ENCODE measurements at places on chromosomes 1 and 21.

DNA sequence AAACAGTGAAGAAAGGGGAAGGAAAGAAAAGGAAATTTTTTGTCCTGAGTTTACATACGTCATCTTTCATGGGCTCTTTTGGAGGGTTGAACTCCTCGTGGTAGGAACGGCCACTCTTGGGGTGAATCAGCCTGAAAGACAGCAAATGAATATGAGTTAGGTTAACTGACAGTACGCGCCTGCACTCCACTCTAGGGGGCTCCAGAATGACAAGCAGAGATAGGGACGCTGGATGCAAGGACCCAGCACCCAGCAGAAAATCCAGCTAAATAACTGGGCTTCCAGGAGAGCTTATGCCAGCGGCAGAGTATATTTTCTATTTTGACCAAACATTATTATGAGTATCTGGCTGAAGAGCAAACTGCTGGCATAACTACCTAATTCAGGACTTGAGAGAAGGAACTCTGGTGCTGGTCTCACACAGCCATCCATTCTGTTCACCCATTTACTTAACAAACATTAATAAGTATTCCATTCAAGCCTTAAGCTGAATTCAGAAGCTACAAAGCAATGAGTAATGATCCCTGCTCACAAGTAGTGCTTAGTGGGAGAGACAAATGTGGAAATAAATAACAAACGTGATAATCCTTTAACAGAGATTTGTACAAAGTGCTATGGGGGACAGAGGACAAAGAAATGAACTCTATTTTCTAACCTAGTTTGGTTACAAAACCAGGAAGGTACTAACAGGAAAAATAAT lies 22.1 kb downstream of the AK2 start:
- DNase-seq: no peak

GRCh38 chr1:210381934-210382333 lies 53.2 kb downstream of the HHAT start:
- DNase-seq: no peak

- DNase-seq: no peak
Measured at GRCh38 chr1:157137408-157138219, 581 bp downstream of the ETV3 start.

GRCh38 chr1:180614730-180615129 lies 17.1 kb upstream of the XPR1 start:
- no peak for DNase-seq

DNA sequence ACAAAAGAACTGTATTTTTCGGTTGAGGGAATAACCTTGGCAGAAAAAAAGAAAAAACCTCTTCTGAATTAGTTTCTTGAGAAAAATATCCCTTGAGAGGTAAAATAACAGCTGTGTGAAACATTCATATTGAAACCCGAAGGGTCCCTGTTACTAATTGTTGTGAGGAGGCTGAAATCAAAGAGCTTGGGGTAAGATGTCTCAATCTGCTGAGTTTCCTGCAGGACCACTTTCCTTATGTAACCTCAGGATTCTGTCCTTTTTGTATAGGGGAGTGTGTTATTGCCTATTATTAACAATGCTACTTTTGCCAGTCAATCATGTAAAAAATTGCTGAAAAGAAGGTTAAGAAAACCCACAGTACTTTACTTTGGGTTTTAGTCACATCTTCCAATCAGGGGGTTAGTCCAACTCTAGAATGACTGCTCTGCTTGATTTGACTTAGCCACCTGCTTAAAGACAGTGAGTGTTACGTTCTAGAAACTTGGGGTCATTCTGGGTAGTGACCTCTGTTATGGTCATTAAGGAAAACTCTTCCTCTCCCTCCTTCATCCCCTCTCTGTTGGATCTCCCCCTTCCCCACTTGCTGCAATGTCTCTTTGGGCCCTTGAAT lies 138.8 kb downstream of the GIPC2 start:
- DNase-seq: no peak

GRCh38 chr1:229025576-229025975 lies 245.3 kb upstream of the RAB4A start:
- DNase-seq: no peak

DNA sequence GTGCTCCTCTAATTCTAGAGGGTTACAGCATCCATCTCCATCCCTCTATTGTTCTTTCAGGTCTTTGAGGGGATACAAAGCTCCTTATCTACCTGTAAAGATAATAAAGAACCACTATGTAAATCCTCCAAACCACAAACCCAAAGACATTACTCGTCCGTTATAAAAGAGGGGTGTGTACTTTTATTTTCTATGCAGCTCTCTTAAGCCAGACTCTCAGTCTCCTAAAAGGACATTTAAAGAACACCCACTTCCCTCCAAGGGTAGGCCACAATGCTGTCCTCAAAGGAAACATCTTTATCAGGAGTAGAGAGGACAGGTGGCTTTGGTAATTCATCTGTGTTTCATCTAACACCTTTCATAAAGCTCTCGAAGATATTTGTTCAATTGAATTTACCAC lies 67.9 kb upstream of the DYNLT5 start:
- DNase-seq: no peak

DNA sequence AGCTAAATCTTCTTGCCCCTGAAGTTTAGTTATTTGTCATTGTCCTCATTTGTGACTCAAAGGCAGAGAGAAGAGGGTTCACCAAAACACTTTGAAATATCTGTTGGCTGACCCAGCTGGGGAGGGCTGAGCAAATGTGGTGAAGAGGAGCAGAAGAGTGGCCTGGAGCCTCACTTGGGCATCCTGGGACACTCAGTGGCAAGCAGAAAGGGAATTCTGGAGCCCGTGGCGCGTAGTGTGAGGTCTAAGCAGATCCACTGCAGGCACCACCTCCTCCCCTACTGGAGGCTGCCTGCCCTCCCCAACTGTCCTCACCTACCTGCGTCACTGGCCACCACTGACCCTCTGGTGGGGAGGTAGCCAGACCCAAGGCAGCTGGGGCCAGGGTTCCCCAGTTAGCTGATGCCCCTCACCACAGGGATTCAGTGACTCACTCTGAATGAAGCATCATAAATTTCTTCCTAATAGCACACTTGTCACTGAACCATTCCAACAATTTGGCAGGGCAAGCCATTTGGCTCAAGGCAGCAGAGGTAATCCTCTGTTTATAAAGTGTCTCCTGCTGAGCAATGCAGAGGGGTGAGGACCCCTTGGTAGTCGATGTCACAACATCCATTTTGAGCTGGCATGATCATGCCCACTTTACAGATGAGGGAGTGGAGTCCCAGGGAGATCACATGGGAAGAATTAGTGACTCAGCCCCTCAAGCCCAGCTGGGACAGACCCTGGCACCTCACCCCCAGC lies 80.3 kb downstream of the NENF start:
- no peak for DNase-seq

GRCh38 chr1:45545019-45545493 lies 5.6 kb upstream of the AKR1A1 start:
- no peak for DNase-seq

- DNase-seq: no peak
Measured at GRCh38 chr1:243413431-243414151, 157.8 kb downstream of the SDCCAG8 start.

GRCh38 chr1:184911103-184911745 lies 63.1 kb downstream of the NIBAN1 start:
- DNase-seq: no peak

DNA sequence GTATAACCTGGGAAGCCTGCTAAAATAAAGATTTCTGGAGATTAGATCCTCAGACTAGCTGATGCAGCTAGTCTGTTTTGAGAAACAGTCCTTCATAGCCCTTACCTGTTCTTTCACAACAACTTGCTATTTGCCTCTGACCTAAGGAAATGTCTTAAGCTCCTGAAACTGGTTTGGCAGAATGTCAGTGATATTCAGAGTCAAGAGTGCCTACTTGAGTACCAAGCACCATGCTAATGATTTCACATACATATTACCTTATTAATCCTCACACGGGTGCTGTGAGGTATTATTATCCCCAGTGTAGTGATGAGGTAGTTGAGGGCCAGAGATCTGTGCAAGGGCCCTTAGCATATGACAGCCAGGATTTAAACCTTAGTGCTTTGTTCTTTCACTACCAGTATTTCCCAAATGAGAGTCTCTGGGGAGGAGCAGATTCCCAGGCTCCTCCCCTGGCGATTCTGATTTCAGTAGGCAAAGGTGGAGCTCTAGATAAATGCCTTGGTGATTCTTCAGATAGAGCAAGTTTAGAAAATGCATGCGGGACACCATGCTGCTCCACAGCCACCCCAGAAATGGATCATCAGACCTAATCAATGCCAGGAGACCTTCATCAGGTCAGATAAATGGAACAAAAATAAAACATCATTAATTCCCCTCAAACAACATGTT lies 47.4 kb upstream of the WNT2B start:
- DNase-seq: no peak

- DNase-seq: peak; percentile 38
Measured at GRCh38 chr1:155013632-155014031, 11.0 kb downstream of the ZBTB7B start.

DNA sequence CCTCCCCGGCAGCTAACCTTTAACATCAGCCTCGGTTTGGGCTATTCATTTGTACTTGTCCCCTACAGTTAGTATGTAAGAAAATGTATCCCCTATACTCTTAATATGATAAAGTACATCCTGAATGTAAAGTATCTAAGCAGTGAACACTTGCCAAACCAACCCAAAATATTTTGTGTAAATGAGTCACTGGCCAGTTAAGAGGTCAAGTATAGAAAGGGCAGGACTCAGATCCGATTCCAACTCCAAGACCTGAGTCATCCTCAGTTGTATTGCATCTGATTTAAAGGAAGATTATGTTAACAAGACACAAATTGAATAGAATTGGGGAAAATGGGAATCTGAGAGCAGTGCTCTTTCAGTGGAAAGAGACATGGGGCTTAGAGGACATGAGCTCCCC lies 84.4 kb downstream of the CD58 start:
- DNase-seq: no peak

DNA sequence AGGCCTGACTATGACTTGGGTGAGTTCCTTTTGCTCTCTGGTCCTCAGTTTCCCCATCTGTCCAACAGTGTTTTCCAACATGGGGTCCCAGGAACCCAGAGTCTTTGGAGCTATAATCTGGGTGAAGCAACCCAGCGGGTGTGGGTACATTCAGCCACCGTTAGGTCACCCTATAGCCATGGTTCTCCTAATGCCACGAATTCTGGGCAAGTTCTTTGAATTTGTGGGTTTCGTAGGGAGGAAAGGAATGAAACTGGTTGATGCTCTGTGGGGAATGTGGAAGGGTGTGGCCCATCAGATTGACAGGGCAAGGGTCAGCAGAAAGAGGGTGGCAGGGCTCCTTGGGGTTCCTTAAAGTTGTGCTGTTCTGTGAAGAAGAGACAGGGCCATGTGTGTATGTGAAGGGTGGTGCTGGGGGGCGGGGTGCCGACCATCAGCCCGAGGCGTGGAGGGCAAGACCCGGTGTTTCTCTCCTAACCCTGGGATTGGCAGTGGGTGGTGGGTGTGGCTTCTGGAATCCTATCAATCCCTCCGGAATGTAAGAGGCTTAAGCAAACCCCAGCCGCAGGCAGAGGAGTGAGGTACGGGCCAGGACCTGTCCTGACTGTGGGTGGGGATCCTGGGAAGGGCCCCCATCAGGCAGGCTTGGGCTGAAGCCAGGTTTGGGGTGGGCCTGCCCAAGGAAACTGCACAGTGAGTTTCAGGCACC lies 35.5 kb upstream of the ZNF362 start:
- DNase-seq: no peak

GRCh38 chr1:156741481-156741983 lies 644 bp upstream of the MRPL24 start:
- no peak for DNase-seq

DNA sequence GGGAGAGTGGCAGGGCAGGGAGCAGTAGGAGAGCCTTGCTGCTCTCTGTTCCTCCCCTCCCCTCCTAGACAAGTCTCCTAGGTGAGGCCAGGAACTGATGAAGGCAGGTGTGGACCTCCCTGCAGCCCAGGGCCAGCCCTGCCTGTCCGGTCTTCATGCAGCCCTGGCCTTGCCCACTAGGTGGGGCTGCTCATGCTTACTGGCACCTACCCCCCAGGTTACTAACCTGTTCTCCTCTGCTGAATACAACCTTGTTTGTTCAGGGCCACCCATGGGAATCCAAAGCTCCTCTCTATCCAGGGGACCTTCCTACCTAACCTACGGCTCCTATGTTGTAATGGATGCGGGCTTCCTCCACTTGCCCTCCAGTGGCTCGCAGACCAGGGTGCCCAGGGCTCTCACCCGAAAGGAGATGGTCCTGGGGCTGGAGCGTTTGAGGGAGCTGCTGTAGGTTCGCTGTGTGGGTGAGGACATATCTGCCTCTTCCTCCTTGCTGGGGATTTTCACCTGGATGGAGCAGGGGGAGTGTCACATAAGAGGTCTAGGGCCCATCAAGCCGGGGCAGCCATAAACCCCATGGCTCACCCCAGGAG lies 7.9 kb upstream of the TNNT2 start:
- no peak for DNase-seq

GRCh38 chr1:113103048-113103447 lies 30.1 kb downstream of the LRIG2 start:
- no peak for DNase-seq

DNA sequence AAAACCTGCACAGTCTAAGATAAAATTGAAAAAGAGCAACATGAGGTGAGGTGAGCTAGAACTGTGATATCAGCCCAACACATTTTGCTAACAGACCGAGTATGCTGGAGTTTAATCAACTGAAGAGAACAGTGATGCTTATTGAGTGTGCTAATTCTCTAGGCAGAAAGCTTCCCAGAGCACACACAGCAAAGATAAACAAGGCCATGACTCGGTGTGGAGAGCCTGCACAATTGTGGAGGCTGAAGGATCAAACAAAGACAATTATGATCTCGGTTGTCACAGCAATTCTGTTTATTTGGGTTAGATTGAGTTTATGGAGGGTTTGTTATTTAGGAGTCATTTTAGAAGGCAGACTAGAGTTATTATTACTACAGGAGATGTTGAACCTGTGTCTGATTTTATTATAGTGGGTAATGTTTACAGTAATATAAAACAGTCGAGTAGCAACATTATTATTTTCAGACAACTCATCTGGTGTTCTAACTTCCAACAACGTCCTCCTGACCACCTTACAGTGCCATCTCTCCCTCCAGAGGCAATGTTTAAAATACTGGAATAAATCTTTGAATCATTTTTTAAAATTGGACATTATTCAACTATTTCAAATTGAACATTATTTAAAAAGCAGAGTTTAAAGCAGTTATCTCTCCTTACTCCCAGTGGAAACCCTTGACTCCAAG lies 40.2 kb downstream of the DPT start:
- DNase-seq: no peak

DNA sequence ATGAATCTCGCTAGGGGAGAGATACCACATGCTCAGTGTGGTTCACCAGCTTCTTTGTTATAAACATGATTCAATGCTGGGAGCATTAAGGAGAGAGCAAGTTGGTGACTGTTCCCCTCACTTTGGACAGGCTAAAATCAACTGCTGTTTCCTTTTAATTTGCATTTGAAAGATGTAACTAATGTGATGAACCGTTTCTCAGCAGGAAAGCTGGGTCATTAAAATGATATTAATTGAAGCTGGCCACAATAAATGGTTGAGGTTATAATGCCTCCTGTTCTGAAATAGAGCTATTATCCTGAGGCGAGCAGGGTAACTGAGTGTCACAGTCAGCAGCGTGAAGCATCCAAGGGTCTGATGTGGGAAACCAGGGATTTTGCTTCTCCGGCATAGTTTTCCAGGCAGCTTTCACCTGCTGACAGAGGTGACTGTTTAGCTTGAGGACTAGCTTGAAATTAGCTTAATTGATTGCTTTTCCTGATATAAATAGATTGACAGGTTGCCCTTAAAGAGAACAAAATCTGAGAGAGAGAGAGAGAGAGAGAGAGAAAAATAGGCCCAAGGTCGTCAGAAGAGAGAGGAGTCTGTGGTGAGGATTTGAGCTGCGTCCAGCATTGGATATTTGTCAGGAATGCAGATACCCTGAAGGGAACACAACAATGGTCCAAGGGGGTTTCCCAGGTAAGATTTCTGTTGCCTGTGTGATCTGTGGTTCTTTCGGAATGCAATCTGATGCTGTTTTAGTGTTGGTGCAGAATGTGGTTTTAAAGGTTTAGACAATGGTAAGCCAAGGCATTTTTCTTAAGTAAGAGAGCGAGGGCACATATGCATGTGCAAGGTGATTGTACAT lies 209.7 kb downstream of the PATJ start:
- no peak for DNase-seq

Measured in effector CD4-positive, alpha-beta T cell (primary cell).